ENCODE measurements at places on chromosomes 6 and 20. TPM values are rescaled to one million over a fixed set of nuclear protein-coding genes. Genes with fewer than 3 reads are reported as not detected.

DNA sequence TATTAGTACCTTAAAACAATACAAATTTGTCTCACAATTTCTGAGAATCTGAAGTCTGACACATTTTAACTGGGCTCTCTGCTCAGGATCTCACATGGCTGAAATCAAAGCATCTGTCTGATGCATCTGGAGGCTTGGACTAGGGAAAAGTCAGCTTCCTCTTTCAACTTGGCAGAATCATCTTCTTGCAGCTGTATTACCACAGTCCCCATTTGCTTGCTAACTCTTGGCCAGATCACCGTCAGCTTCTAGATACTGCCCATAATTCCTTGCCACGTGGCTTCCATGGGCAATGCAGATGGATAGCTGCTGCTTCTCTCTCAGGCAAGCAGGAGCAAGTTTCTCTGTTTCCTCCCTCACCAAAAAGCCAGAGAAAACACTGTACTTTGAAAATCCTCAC, 1106.4 kb upstream of the CITED2 start:
- no peak overlapping the region for H3K4me3 ChIP-seq
- no peaks in the 10 kb centered on the region for H3K36me3 ChIP-seq
- H3K27me3 ChIP-seq: no peaks in the 10 kb centered on the region
- no peaks in the 10 kb centered on the region for H3K4me1 ChIP-seq
- H3K27ac ChIP-seq: no peak overlapping the region

DNA sequence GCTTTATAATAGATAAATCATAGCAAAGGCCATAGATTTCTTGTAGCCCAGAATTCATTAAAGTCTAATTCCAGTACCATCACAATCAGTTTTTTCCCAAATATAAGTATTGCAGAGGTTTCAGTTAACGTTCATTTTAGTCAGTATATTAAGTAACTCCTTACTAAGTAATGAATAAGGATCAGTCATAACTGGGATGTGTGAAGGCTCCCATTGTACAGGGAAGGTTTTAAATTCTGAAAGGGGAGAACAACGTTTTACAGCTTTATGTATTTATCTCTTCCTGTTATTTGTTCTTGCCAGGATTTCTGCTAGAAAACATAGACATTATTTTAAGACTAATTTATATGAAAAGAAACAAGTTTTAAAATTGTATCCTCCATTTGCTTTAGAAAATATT, 215.5 kb upstream of the LAMP5 start:
- no peaks in the 10 kb centered on the region for H3K36me3 ChIP-seq
- no peak for DNase-seq
- H3K4me1 ChIP-seq: peaks cover 1% of the 10 kb centered on the region

DNA sequence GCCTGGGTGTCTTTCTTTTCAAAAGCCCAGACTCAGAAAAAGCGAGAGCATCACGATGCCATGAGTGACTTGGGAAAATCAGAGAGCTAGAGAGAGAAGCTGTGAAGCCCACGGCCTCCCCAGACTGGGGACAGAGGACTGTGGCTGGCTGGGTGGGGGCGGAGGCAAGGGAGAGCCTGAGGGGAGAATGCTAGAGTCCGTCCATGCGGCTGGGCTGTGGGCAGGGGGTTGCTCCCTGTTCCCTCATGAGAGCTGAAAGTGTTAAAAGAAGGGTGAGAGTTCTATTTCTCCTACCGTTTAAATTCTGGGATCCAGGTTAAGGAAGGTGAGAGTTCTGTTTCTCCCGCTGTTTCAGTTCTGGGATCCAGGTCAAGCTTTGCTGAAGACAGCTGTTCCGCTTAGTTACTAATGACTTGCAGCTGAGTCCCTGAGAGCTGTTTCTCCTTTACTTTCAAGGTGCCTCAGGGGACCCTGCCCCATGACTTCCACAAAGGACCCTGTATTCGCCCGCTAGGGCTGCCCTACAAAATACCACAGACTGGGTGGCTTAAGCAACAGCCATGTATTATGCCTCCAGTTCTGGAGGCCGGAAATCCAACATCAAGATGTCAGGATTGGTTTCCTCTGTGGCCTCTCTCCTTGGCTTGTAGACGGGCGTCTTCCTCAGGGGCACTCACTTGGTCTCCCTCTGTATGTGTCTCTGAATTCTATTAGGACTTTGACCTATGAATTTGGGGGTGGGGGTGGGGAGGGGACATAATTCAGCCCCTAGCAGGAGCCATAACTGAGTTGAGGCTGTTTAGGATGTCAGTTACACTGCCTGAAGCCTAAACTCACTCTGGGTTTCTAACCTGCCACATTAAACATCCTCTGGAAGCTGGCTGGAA, 127.0 kb downstream of the PXDC1 start:
- H3K27me3 ChIP-seq: no peaks in the 10 kb centered on the region
- H3K36me3 ChIP-seq: no peaks in the 10 kb centered on the region
- H3K27ac ChIP-seq: no peak overlapping the region
- no peak for DNase-seq
- H3K4me1 ChIP-seq: no peaks in the 10 kb centered on the region
- H3K4me3 ChIP-seq: no peak overlapping the region

GRCh38 chr6:11277275-11278206, 45.1 kb upstream of the NEDD9 start:
- peaks cover 3% of the 10 kb centered on the region for H3K36me3 ChIP-seq
- DNase-seq: no peak
- H3K4me1 ChIP-seq: peaks cover 36% of the 10 kb centered on the region
- H3K27ac ChIP-seq: peak overlapping the region; percentile 68
- H3K27me3 ChIP-seq: no peaks in the 10 kb centered on the region
- no peak overlapping the region for H3K4me3 ChIP-seq

DNA sequence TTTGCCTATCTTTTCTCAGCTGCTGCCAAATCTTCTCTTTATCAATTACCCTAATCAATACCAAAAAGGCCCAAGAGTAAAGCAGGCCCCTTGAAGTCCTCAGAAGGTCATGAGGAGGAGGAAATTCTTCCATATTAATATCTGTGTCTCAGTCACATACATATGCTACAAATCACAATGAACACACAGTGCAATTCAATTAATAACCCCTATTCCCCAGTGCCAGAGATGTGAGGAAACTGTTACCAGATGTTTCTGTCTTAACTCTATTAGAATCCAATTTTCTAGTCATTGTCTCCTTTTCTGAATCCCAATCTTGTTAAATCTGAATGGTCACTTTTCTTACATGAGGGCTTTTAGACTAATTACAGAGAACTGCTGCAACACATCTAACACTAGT, 45.9 kb upstream of the SLC2A12 start:
- no peak overlapping the region for H3K4me3 ChIP-seq
- no peak for DNase-seq
- no peaks in the 10 kb centered on the region for H3K36me3 ChIP-seq
- H3K27ac ChIP-seq: no peak overlapping the region
- H3K4me1 ChIP-seq: no peaks in the 10 kb centered on the region
- H3K27me3 ChIP-seq: peaks cover 4% of the 10 kb centered on the region

DNA sequence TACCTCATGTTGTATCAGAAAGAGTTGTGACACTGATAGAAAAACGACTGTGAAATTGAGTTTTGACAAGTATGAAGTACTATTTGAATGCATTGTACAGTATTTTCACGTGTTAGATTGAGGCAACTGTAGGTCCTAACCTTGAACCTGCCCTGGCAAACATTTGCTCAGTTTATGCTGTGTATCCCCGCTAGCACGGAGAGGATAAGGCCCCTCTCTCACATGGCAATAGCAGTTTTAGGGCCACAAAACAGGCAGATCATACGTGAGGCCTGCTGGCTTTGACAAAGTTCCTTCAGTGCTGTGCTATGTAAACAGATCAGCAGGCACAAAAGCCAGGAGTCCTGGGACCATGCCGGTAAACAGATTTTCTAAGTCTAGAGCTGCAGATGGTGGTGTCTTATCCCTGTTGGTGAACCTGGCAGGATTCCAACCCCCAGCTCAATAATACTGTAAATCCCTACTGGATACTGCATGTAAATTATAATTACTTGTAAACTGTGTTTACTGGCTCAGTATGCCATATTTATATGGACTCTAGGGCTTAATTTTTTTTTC, 23.8 kb upstream of the FAM217A start:
- no peak overlapping the region for H3K27ac ChIP-seq
- DNase-seq: no peak
- no peaks in the 10 kb centered on the region for H3K27me3 ChIP-seq
- no peaks in the 10 kb centered on the region for H3K4me1 ChIP-seq
- no peaks in the 10 kb centered on the region for H3K36me3 ChIP-seq
- no peak overlapping the region for H3K4me3 ChIP-seq

- H3K4me1 ChIP-seq: peaks cover 31% of the 10 kb centered on the region
- DNase-seq: no peak
- H3K36me3 ChIP-seq: no peaks in the 10 kb centered on the region
- H3K27me3 ChIP-seq: no peaks in the 10 kb centered on the region
Observed at GRCh38 chr6:4018924-4019236, 60.1 kb downstream of the FAM217A start.

DNA sequence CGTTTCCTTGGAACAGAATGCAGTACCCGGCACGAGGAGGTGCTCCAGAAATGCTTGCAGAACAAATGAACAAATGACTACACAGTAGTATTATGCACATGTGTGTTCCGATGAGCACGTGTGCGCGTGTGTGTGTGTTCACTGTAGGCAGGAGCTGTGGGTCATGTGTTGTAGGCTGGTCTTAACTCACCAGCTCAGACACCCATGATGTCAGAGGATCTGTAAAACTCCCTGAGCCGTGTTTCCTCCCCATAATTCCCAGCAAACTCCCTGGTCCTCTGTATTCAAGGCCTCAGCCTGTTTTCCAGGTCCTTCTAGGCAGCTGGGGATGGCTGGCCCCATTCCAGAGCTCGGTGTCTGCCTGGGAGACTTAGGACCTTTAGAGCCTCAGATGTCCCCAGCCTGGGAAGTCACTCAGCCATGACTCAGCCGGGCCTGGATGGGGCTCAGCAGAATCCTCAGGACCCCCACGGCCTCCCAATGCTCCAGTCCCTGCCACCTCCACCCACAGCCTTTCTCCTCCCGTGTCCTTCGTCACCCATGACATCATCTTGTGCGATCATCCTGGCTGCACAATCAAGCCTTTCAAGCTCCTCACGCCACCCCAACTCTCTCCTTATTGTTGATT, 475.0 kb upstream of the SULF2 start:
- DNase-seq: no peak
- H3K4me3 ChIP-seq: no peak overlapping the region
- H3K4me1 ChIP-seq: no peaks in the 10 kb centered on the region
- H3K36me3 ChIP-seq: no peaks in the 10 kb centered on the region
- H3K27ac ChIP-seq: no peak overlapping the region

DNA sequence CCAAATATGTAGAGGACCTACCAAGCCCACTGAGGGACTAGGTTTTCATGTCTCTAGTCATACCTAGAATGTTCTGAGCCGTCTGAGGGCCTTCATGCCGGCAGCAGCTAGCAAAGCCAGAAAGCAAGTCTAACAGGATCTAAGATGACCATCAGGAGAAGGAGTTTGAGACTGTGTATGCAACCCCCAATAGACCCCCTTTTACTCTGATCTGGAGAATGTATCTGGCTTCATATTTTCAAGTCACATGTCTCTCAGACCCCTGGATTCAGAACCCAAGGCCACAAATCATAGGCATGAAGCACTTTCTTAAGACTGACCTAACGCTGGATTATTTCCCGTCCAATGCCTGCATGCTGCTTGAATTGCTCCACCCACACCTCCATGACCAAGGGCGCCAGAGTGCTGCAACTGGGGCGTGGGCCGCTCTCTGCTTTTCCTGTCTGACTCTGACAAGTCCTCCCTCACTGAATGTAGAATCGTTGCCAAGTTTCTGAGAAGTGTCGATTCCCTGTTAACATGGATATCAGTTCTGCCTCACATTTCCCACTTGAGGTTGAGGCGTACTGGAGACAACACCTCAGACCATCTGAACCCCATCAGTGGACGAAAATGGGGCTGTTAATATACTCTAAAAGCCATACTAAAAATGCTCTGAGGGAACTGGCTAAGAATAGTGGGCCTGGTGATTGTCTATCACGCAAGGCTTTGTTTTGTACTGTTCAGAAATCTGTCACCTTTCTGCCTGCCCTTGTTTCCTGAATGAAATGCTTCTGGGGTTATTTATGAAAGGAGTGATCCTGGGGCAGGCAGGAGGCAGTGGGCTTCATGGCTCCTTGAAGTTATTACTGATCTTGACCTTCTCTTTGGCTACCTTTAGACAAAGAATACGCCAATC, 23.9 kb upstream of the ASXL1 start:
- H3K27ac ChIP-seq: peak overlapping the region; percentile 75
- H3K4me1 ChIP-seq: peaks cover 16% of the 10 kb centered on the region
- no peak overlapping the region for H3K4me3 ChIP-seq
- H3K36me3 ChIP-seq: peaks cover 29% of the 10 kb centered on the region
- H3K27me3 ChIP-seq: no peaks in the 10 kb centered on the region
- peak; percentile 48 for DNase-seq

DNA sequence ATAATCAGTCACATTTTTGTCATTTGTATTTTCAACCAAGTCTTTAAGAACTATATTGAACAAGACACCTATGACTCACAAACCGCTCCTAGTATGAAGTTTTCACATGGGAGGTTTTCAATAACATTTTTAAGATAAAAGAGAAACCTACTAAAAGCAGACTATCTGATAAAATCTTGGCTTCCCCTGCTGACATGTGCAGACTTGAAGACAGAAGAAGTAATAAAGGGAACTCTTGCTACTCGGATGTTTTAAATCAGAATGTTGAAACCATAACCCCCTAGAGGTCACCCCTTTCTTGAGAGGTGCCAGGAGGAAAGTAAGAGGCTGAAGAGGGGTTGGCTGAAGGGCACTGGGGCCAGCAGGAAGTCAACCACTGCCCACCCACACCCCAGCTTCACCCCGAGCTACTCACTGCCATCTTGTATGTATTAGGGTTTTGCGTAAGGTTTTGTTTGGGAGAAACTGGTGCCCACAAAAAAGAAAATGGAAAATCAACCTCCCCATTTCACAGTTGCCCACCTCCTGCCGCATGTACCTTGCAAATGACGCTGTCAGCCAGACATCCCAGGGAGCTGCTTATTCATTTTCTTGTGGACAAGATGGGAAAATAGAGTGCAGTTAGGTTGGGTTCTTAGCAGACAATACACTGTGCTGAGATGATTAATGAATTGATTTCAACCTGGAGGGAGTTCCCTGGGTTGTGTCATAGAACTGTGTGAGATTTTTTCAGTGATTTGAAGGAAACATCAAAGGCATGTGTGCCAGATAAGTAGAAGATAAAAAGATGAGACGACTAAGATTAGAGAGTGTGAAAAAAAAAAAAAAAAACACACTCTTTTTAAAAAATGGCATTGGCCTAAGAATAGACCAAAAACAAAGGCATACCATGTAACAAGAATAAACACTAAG, 83.2 kb upstream of the TAB2 start:
- no peak overlapping the region for H3K4me3 ChIP-seq
- no peak for DNase-seq
- H3K27me3 ChIP-seq: no peaks in the 10 kb centered on the region
- H3K4me1 ChIP-seq: peaks cover 36% of the 10 kb centered on the region
- no peak overlapping the region for H3K27ac ChIP-seq
- H3K36me3 ChIP-seq: no peaks in the 10 kb centered on the region

GRCh38 chr6:140940251-140940925, 1192.3 kb upstream of the GJE1 start:
- H3K36me3 ChIP-seq: no peaks in the 10 kb centered on the region
- H3K27me3 ChIP-seq: no peaks in the 10 kb centered on the region
- no peaks in the 10 kb centered on the region for H3K4me1 ChIP-seq

Gene SYNGAP1
- polyA plus RNA-seq: 51.2 TPM

Gene C20orf96
- 49.2 TPM for polyA plus RNA-seq

Gene RFX6
- 1.1 TPM for polyA plus RNA-seq

Gene FNDC1
- 5.6 TPM for polyA plus RNA-seq

Gene GNMT
- 0.79 TPM for polyA plus RNA-seq

Gene SMLR1
- polyA plus RNA-seq: 0.23 TPM

Gene NMBR
- 0.36 TPM for polyA plus RNA-seq

All from left lung (tissue), 14 donors.